Endothelial cell (in vitro differentiated cells): ENCODE measurements at places on chromosomes 7 and 10.

DNA sequence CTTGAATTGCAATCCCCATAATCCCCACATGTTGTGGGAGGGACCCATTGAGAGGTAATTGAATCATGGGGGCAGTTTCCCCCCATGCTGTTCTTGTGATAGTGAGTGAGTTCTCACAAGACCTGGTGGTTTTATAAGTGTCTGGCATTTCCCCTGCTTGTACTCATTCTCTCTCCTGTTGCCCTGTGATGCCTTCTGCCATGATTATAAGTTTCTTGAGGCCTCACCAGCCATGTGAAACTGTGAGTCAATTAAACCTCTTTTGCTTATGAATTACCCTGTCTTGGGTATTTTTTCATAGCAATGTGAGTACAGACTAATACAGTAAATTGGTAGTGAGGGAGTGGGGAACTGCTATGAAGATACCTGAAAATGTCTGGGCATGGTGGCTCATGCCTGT is 65.0 kb downstream of the ANKRD7 start:
- DNase-seq = no peak

DNA sequence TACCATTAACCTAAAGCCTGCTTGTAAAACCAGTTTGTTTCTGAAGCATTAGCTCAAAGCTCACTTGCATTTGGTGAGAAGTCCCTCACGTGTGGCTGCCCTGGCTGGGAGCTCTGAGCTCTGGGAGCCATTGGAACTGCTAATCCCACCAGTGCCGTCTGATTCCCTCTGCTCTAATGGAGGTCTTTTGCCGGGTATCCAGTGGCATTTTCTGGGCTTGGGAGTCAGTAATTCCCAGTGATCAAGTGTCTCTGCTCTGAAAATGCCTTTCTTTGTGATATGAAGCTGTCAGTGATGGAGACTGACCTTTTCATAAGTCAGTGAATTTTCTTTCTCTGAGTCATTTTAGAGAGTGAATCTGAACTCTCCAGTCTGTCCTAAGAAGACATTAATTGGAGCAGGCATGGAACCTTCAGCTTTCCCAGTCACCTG is 36.9 kb upstream of the FAM20C start:
- DNase-seq = no peak

DNA sequence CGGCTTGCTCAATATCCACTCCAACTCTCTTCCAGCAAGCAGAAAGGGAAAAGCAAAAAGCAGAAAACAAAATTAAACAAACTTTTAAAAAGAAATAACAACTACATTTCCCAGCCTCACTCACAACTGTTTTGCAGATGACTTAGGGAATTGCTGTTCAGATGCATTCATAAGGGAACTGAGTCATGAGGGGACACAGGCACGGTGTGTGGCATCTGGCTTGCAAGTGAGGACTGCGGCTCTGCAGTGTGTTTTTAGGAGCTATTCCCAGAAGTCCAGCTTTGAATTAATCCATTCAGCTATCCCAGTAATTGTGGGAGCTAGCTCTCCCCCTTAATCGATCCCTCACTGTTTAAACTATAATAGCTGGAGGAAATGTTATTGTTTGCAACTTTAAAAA is 30.3 kb downstream of the PTN start:
- DNase-seq = no peak

DNA sequence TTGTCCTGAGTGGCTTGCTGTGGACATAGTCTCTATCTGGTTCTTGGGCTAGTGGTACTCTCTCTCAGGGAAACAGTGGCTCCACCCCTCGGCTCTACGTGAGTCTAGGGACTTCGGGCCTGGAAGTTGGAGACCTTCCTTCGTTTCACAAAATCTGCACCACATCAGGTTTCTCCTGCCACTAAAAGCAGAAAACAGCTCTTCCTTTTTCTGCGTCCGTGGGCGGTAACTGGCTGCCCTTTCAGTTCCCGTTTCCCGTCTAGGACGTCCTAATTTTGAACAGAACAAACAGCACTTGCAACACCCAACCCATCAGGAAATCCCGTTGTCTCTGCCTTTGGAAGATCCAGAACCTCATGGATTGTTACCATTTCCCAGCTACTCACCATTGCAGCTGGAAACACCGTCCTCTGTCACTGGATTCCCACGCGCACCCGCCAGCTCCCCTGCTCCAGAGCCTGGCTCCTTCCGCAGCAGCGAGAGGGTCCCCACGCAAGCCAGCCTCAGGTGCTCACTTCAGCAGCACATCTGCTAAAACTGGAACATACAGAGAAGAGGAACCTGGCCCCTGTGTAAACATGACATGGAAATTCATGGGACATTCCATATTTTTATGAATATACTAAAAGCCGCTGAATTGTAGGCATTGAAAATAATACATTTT is 311.4 kb upstream of the AKR1E2 start:
- peak; percentile 9 for DNase-seq

GRCh38 chr7:117572856-117573620 is 93.2 kb downstream of the CFTR start:
- DNase-seq = no peak

DNA sequence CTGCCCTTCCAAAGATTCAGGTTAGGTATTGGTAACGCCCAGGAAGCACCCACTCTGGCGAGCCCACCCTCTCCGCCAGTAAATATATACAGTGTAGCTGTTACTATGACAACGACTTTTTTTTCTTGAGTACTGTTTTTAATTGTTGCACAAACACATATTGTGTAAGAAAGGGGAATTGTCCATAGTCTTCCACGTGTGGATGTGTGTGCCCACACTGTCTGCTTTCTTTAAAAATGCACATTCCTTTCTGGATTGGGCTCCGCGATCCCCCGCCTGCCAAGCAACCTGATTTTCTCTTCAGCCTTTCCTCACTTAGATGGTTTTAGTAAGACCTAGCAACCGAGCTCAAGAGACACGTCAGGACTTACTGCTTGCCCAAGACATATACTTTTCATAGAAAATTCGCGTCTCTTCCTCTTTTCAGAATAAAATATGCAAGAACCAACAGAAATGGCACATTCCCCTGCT is 247.8 kb downstream of the EBF3 start:
- no peak for DNase-seq

GRCh38 chr10:112304267-112304859 is 21.2 kb downstream of the TECTB start:
- DNase-seq = no peak

DNA sequence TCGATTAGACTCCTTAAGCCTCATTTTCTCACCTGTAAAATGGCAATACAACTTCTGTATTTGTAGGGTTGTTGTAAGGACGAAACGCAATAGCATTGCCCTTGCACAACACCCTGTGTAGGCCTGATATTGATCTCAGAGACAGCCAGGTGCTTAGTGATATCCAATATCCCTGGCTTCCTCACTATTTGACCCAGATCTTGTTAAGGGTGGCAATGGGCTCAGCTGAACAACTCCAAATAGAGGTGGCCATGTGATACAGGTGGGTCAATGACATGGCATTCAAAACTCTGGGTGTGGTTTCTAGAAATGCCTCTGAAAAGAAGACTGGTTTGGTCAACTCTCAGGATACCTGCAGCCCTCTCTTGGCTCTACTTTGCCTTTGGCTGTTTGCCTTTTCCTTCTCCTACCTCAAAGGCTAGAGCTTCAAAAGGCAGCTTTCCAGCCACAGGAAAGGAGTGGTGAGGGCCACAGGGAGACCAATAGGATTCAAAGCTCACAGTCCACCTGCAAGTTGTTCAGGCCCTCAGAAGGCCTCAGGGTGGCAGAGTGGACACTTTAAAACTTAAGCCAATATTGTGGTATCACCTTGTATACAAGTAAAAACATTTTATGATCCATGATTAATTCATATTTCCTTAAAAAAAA is 14.9 kb upstream of the GATAD1 start:
- DNase-seq = no peak

GRCh38 chr7:95863623-95864022 is 91.3 kb downstream of the DYNC1I1 start:
- no peak for DNase-seq

DNA sequence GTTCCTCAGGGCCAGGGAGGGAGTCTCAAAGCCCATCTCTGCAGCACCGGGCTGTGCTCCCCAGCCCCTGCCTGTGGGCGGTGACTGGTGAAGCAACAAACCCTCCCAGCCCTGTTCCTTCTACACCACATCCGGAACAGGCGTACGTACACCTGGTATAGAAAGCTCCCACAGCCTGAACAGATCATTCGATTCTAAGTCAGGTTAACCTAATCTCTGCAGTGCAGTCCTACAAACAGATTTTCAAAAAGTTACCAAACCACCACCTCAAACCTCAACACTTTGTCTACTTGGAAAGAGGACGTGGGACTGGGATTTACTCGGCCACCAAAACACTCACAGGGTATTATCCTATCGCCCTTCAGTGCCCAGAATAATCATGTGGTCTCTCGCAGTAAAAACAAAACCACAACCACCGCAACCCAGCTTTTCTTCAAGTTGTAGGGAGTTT is 238.4 kb downstream of the DIP2C start:
- no peak for DNase-seq

- no peak for DNase-seq
Observed at GRCh38 chr7:95859429-95859828, 87.1 kb downstream of the DYNC1I1 start.
